ENCODE measurements at places on chromosomes 7 and 10.

- peak; percentile 61 for DNase-seq
Measured at GRCh38 chr10:132539431-132539839, 1.8 kb downstream of the INPP5A start.

DNA sequence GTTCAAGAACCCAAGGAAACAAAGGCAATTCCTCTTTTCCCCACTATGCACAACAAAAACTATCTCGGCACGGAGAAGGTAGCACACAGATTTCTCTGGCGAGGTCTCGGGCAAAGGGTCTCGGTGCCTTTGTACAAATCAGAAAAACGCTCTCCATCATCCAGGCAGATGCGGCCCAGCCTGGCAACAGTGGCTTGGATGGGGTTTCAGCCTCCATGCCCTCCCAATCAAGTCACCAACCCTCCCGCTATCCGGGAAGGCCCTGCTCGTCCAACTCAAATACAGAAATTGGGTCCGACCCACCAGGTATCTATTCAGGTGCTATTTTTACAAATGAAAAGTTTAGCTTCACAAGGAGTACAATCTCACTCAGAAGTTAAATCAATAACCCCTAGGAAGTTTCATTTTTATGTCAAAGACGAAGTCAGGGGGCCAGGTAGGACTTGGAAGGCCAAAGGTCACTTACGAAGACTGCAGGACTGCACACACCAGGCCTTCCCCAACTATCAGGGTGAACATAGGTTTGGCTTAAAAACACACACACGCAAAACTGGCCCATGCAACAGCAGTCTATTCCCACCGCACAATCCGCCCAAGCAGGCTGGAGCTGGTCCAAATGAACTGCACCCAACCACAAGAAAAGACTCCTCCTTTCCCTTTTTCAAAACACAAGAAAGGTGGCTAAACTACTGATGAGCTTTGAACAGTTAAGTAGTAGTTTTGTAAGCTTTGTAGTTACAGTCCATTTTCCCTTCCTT, 43.0 kb downstream of the GNA12 start:
- no peak for DNase-seq

DNA sequence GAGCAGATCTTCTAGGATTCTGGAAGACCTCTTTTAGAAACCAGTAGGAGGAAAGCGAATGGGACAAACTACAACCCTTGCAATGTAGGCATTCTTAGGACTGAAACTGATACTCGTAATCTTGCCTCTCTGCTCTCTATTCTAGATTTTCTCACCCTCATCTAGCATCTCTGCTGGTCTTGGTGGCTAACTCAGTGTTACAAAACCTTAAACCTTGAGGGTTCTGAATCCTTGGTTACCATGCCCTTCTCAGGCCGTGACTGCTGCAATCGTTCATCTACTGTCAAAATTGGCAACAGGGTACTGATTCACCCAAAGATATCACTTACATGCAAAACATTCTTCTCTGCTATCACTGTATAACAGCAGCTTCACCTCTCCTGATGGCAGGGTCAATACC, 55.2 kb downstream of the SAMD9 start:
- DNase-seq, result no peak

DNA sequence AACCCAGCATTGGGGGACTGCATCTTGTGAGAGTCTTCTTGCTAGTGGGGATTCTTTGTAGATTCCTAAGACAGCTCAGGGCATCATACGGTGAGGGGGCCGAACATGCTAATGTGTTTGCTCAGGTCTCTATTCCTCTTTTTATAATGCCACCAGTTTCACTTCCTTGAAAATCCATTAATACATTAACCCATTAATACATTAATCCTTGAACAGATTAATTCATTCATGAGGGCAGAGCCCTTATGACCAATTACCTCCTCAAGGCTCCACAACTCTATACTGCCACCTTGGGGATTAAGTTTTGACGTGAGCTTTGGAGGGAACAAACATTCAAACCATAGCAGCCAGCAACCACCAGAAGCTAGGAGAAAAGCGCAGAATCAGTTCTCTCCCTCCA, 67.2 kb upstream of the POT1 start:
- no peak for DNase-seq

DNA sequence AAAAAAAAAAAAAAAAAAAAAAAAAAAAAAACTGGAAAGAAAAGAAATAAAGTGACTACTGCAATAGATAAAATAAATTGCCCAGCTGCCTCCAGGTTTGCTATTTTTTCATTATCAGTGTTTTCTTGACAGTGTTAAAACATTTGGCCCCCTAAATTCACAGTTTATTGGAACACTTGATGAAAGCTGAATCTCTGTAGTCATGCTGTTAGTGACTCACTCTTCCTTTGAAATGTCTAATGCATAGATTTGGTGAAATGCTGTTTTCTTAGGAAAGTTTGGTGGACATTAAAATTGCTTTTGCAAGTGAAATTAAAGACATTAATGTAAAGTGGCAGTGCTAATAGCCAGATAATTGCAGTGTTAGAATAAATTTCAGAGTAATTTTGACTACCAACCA, 785.2 kb downstream of the NRG3 start:
- DNase-seq, result no peak

Data from activated naive CD4-positive, alpha-beta T cell treated with anti-CD3 and anti-CD28 coated beads, Interleukin-2, amount 10 ng/mL, durations not matched to agents 7 days and 5 days (primary cell).